ENCODE measurements at places on chromosomes 7 and 10. TPM values are rescaled to one million over a fixed set of nuclear protein-coding genes. Genes with fewer than 3 reads are reported as not detected.

H2AZ2 gene
- total RNA-seq = 937 TPM

- no peak for DNase-seq
Observed at GRCh38 chr7:117178600-117178999, 144.3 kb downstream of the WNT2 start.

CDK14 gene
- total RNA-seq = 9.9 TPM

DNA sequence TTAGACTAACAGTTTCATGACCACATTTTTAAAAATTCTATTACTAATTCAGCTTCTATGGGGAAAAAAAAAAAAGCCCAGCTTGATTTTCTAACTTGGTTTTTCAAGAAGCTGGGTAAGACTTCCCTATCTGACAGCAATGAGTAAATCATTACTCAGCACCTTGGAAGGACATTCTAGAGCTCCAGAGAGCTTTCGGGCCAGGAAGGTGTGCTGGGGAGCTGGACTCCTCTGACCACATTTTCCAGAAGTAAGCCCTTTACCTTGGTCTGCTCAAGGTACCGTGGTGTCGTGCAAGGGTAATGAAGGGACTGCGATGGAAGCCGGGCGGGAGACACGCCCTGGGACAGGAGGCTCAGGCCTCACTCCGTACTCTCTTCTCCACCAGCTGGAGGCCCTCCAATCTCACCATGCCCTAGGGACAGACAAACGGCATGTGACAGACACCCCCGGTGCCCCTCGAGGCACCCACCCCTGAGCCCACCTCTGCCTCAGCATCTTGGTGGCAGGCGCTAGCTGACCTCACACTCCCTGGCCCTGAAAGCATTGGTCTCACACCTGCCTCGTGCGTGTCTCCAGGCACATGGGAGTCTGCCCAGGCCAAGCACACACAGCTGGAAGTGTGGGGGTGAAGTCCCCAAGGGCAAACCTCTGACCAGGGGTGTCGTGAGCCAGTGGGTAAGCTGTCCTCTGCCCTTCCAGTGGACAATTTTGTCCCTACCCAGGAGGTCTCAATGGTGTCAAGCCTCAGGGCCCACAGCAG is 152.1 kb downstream of the OAT start:
- DNase-seq = no peak

DNA sequence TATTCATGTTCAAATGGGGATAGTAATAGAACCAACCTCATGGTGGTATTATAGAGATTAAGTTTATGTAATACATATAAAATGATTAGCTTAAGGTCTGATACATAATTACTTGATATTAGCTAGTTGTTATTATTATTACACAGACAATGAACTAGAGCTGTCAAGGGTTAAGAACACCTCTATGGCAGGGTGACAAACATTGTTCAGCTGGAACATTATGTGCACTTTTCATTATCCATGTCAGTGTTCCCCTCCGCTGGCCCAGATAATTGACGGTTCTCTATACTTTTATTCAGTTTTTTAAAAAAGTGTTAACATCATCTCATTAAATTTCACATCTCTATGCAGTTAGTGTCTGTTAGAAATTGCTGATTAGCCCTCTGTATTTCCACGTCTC is 142.1 kb downstream of the CDK14 start:
- DNase-seq = no peak

Measured in H4 (cell line).